ENCODE measurements at places on chromosomes 16 and 17. TPM values are rescaled to one million over a fixed set of nuclear protein-coding genes. Genes with fewer than 3 reads are reported as not detected.

DNA sequence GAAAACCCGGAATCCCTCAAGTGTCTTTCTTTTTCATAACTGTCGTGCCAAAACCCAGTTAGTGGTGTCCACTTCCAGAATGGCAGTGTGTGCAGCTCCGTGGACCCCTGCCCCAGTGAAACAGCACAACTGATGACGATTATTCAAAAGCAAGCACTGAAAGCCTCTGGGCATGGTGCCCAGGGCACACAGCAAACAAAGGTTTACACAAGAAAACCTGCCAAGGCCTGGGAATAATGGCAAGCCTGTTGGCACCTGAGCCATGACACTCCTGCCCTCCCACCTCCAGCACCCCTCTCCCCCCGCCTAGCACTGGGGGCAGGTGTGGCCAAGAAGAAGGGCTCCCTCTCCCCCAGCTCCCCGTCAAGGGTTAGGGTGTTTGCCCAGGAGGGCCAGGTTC is 2.8 kb downstream of the PKMYT1 start:
- DNase-seq = no peak
- H3K4me3 ChIP-seq = no peak overlapping the region
- H3K4me1 ChIP-seq = peaks cover 24% of the 10 kb centered on the region
- H3K36me3 ChIP-seq = peaks cover 1% of the 10 kb centered on the region

GRCh38 chr16:10976634-10977033 is 32.3 kb downstream of the CLEC16A start:
- no peaks in the 10 kb centered on the region for H3K27me3 ChIP-seq
- H3K36me3 ChIP-seq = peaks cover 9% of the 10 kb centered on the region
- H3K4me3 ChIP-seq = no peak overlapping the region
- H3K4me1 ChIP-seq = peaks cover 21% of the 10 kb centered on the region

The PPP1R1B gene
- polyA plus RNA-seq = 0.14 TPM

- peak overlapping the region; percentile 34 for H3K27ac ChIP-seq
- H3K27me3 ChIP-seq = peaks cover 3% of the 10 kb centered on the region
- H3K4me1 ChIP-seq = peaks cover 20% of the 10 kb centered on the region
- H3K36me3 ChIP-seq = no peaks in the 10 kb centered on the region
- DNase-seq = no peak
Observed at GRCh38 chr17:1561420-1562175, 994 bp downstream of the PITPNA start.

- H3K36me3 ChIP-seq = no peaks in the 10 kb centered on the region
- H3K27me3 ChIP-seq = no peaks in the 10 kb centered on the region
- H3K4me3 ChIP-seq = no peak overlapping the region
Observed at GRCh38 chr17:74532115-74532514, 840 bp upstream of the CD300LB start.

DNA sequence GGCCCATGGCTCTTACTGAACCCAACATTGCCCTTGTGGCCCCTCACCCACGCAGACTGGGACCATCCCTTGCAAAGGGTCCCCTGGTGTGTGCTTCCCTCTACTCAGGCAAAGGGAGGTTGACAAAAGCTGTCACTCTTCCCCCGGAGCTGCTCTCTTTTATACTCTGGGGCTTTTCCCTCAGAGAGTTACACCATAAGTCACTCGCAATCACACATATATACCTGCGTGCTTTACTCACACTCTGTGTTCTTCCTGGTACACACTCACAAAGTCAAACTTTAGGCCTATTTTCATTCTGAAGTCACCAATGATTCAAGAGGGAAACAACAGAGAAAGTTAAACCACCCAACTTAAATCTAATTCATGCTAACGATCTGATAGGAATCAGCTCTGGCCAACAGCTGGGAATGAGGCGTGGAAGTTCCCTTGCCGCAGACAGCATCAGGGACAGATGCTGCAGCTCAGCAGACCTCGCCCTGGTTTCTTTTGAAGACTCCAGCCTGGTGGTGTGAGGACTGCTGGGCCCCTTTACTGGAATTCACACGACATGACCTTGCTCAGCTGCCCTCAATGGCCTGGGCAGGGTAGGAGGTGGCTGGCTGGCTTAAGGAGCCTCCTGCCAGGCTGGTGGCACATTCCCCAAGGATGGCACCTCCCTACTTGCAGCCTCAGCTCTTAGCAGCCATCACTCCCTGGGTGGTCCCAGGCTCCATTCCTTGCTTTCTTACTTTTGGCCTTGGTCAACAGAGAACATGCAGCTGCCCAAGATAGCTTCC is 27.3 kb downstream of the HIC1 start:
- H3K36me3 ChIP-seq = peaks cover 15% of the 10 kb centered on the region
- no peaks in the 10 kb centered on the region for H3K27me3 ChIP-seq
- DNase-seq = no peak
- peaks cover 28% of the 10 kb centered on the region for H3K4me1 ChIP-seq

DNA sequence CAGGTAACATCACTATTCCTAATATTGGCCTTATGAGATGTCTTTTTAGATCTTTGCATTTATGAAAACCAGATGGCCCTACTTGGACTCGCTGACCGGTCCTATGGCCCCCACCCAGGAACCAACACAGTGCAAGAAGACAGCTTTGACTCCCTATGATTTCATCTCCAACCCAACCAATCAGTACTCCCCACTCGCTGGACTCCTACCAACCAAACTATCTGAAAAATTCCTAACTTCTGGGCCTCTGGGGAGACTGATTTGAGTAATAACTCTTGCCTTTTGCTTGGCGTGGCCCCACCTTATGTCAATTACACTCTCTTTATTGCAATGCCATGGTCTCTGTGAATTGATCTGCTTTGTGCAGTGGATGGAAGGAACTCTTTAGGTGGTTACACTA is 828.9 kb downstream of the CDH11 start:
- H3K36me3 ChIP-seq = no peaks in the 10 kb centered on the region
- H3K4me1 ChIP-seq = no peaks in the 10 kb centered on the region
- H3K4me3 ChIP-seq = no peak overlapping the region
- no peak for DNase-seq

The TMED6 gene
- 0.22 TPM for polyA plus RNA-seq

The PLK1 gene
- polyA plus RNA-seq = 21.2 TPM

- H3K4me3 ChIP-seq = no peak overlapping the region
- no peaks in the 10 kb centered on the region for H3K4me1 ChIP-seq
- no peak for DNase-seq
- no peaks in the 10 kb centered on the region for H3K27me3 ChIP-seq
- no peak overlapping the region for H3K27ac ChIP-seq
- no peaks in the 10 kb centered on the region for H3K36me3 ChIP-seq
Observed at GRCh38 chr17:67067571-67068482, 23.5 kb downstream of the CACNG1 start.

The CLEC19A gene
- polyA plus RNA-seq = not detected

DNA sequence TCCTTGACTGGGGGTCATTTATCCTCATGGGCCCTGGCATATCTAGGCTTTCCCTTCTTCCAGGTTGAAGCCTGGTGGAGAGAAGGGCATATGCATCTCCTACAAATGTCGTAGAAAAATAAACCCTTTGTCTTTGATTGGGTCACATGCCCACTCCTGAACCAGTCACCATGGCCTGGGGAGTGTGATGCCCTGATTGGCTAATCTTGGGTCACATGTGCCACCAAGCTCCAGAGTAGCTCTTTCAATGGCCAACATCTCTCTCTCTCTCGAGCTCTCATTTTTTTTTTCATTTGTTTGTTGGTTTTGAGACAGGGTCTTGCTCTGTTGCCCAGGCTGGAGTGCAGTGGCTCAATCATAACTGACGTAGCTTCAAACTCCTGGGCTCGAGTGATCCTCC is 5.6 kb upstream of the XPO6 start:
- peaks cover 4% of the 10 kb centered on the region for H3K4me1 ChIP-seq
- H3K36me3 ChIP-seq = no peaks in the 10 kb centered on the region
- H3K4me3 ChIP-seq = no peak overlapping the region
- H3K27ac ChIP-seq = no peak overlapping the region
- DNase-seq = no peak

- no peaks in the 10 kb centered on the region for H3K4me1 ChIP-seq
- H3K27ac ChIP-seq = no peak overlapping the region
- no peak overlapping the region for H3K4me3 ChIP-seq
- peaks cover 17% of the 10 kb centered on the region for H3K27me3 ChIP-seq
- H3K36me3 ChIP-seq = no peaks in the 10 kb centered on the region
Observed at GRCh38 chr16:68379472-68380347, 68.6 kb downstream of the SMPD3 start.

DNA sequence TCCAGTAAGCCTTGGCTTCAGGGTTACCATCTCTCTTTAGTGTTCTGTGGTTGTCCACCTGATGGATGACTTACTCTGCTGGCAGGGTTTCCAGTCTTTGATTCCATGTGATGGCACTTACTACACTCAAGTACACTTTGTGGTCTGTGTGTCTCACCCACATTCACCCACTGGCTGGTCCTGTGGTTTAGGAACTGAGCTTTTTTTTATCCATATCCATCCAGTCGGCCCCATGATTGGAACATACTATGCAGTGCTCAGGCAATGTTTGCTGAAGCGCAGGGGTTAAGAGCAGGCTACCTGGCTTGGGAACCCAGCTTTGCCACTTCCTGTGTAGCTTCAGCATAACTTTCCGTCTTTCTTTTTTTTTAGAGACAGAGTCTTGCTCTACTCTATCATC is 2.8 kb upstream of the FUS start:
- H3K27me3 ChIP-seq = no peaks in the 10 kb centered on the region
- H3K4me3 ChIP-seq = no peak overlapping the region
- H3K27ac ChIP-seq = no peak overlapping the region

GRCh38 chr16:26816885-26817571 is 249.7 kb upstream of the C16orf82 start:
- no peak overlapping the region for H3K4me3 ChIP-seq
- no peaks in the 10 kb centered on the region for H3K4me1 ChIP-seq
- no peaks in the 10 kb centered on the region for H3K36me3 ChIP-seq
- no peak for DNase-seq
- no peak overlapping the region for H3K27ac ChIP-seq
- no peaks in the 10 kb centered on the region for H3K27me3 ChIP-seq

GRCh38 chr17:49468811-49469385 is 26.2 kb upstream of the NGFR start:
- H3K36me3 ChIP-seq = no peaks in the 10 kb centered on the region
- H3K4me3 ChIP-seq = no peak overlapping the region
- H3K27ac ChIP-seq = no peak overlapping the region
- peaks cover 65% of the 10 kb centered on the region for H3K27me3 ChIP-seq
- no peak for DNase-seq
